ENCODE measurements at places on chromosomes 12 and 14. TPM values are rescaled to one million over a fixed set of nuclear protein-coding genes. Genes with fewer than 3 reads are reported as not detected.

Gene BBS10
- total RNA-seq: 4.1 TPM

Gene AQP6
- total RNA-seq: not detected

Gene SERPINA3
- 2.4 TPM for total RNA-seq

Gene DNAJC22
- 0.11 TPM for total RNA-seq

Gene IL31
- total RNA-seq: 5.3 TPM

Gene DLGAP5
- 2.4 TPM for total RNA-seq

Gene GPR132
- total RNA-seq: 18.4 TPM

Gene KRT75
- total RNA-seq: not detected

Gene SELPLG
- 17.5 TPM for total RNA-seq

Gene NUAK1
- not detected for total RNA-seq

Gene TMCC3
- 0.21 TPM for total RNA-seq

Gene ENDOU
- total RNA-seq: not detected

DNA sequence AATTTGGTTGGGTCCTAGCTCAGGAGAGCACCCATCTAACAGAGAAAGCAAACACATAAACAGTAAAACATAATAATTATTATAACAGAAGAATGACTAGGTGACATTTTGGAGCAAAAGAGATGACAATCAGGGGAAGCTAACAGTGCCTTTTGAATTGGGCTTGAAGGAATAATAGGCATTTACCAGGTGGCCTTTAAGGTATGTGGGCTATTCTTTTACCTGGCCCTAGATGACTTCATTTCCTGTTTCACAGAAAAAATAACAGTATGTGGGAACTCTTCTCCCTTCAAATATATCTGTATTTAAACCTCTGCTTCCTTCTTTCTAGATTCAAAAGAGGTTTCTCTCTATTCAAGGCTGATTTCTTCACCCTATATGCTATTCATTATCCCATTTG lies 3.8 kb downstream of the IRAK4 start:
- no peak for DNase-seq

DNA sequence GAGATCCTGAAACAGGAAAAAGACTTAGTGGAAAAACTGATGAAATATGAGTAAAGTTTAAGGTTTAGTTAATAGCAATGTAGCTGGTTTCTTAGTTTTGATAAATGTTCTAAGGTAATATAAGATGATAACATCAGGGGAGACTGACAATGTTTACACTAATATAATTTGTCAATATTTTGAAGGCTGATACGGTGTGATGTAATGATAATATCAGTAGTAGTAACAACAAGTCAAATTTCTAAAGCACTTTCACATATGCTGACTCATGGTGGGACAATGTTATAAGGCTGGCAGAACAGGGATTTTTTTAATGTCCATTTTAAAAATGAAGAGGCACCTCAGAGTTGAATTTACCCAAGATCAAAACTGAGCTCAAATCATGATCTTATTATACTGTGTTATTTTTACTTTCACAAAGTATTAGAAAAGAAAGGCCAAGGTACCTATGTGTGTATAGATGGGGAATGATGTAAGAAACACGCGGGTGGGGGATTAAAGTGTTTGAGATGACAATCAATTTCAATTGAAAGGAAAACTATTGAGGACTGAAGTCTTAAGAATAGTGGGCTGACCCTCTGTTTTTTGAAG lies 2.4 kb upstream of the FLRT2 start:
- DNase-seq: no peak

DNA sequence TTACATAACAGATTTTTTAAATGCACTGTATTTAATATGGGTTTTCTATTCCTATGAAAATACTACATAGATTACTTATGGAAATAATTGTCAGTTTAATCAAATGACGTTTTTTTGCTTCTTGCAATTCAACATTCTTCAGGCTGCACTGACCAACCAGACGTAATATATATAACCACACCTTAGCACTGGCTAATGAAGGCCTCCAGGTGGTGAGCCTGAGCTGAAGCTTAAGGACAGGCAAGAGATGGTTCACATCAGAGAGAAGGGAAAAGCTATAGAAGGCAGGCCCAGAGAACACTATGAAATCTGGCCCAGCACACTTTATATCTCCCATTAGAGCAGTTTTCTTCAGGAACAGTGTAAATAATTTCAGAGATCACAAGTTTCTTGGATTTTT lies 2.8 kb upstream of the MDGA2 start:
- no peak for DNase-seq

DNA sequence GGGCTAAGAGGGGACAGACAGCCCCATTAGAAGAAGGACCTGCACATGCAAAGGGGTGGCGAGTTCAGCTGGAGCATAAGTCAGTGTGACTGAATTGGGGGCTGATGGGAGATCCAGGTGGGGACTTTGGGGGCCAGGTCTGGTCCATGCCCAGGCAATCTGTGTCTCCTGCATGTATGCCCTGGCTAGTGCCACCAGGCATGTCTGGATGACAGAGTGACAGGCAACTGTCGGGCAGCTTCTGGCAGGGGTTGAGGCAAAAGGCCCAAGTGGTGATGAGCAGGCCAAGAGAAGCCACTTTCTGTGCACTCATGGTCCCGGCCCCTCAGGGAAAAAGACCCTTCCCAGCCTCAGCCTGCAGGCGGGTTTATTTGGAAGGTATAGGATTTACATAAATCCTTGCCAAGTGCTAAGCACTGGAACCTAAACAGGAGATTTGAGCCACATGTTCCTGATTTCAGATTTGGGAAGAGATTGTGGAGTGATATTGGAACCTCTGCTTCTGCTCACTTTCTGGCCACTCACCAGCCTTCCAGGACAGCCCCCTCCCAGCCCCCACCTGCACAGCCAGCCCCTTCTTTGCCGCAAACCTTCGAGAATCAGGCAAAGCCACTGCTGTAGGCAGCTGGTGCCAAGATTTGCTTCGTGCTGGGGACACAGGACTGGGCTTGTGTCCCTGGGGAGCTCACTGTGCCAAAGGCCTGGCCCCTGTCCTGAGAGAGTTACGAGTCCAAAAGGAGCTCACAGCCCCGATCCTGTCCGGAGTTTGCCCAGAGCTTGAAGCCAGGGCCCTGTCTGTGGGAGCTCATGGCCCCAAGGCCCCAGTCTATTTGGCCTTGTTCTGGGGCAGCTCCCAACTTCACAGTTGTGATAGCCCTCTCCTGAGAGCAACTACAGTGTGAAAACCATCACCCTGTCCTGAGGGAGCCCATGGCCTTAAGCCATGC lies 232.5 kb upstream of the RTL1 start:
- DNase-seq: peak; percentile 1

- no peak for DNase-seq
Measured at GRCh38 chr12:117472983-117473382, 111.6 kb upstream of the NOS1 start.

- DNase-seq: no peak
Measured at GRCh38 chr12:38159092-38159551, 157.5 kb upstream of the ALG10B start.

- no peak for DNase-seq
Measured at GRCh38 chr14:62179367-62180018, 417.3 kb downstream of the SNAPC1 start.

DNA sequence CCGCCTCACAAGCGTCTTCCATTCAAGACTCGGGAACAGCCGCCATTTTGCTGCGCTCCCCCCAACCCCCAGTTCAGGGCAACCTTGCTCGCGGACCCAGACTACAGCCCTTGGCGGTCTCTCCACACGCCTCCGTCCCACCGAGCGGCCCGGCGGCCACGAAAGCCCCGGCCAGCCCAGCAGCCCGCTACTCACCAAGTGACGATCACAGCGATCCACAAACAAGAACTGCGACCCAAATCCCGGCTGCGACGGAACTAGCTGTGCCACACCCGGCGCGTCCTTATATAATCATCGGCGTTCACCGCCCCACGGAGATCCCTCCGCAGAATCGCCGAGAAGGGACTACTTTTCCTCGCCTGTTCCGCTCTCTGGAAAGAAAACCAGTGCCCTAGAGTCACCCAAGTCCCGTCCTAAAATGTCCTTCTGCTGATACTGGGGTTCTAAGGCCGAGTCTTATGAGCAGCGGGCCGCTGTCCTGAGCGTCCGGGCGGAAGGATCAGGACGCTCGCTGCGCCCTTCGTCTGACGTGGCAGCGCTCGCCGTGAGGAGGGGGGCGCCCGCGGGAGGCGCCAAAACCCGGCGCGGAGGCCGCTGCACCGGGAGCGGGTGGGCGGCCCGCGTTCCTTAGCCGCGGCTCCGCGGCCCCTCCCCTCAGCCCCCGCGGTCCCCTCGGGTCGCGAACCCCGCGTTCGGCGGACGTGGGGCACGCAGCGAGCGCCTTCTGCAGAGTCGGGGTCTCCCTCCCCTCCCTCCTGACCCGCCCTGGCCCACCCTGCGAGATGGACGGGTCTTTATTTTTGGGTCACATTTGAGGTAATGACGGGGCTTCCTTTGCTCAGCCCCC lies at the start of gene UBC:
UBC (minus strand) TSS at position 259 of the 847 bp plus-strand sequence. CDS start 879 bp downstream, outside the sequence.
- peak; percentile 89 for DNase-seq

DNA sequence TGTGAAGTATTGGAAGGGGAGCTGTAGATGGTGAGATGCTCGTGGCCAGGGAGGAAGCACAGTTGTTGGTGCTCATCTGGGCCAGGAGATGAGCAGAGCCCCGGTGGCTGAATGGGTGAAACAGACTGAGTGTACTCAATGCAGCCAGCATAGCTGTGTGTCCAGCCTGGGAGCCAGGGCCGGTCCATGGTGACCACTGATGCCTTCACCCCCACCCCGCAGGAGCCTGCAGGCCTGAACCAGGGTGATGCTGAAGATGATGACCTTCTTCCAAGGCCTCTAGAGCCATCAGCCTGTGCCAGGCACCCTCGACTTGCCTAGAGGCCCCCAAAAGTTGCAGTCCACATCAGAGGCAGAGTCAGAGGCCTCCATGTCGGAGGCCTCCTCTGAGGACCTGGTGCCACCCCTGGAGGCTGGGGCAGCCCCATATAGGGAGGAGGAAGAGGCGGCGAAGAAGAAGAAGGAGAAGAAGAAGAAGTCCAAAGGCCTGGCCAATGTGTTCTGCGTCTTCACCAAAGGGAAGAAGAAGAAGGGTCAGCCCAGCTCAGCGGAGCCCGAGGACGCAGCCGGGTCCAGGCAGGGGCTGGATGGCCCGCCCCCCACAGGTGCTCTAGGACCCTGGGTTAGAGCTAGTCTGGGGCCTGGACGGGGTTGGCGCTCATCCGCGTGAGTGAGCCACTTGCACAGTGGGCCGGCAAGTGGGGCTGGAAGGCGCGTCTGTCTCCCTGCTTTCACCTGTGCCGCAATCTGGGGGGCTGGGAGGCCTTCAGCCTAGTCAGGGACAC lies 3.0 kb downstream of the TNFAIP2 start:
- DNase-seq: no peak

- no peak for DNase-seq
Measured at GRCh38 chr12:13288501-13288900, 92.0 kb downstream of the EMP1 start.

- no peak for DNase-seq
Measured at GRCh38 chr14:30193845-30194501, 266.3 kb upstream of the PRKD1 start.

- peak; percentile 25 for DNase-seq
Measured at GRCh38 chr12:12837025-12837812, 24.1 kb downstream of the DDX47 start.

DNA sequence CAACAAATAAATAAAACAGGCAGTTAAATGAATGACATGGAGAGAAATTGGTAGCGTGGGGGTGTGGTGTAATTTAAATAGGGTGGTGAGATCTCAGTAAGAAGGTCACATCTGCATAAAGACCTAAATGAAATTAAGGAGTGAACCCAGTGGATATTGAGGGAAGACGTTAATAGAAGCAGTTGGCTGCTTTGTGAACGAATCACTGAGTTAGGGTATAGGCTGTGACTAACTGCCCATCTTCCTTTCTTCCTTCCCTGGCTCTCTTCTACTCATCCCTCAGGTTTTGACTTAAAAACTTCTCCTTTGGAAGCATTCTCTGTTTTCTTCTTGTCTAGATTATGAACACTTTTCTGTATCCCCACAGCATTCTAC lies 64.7 kb downstream of the BTG1 start:
- DNase-seq: no peak

DNA sequence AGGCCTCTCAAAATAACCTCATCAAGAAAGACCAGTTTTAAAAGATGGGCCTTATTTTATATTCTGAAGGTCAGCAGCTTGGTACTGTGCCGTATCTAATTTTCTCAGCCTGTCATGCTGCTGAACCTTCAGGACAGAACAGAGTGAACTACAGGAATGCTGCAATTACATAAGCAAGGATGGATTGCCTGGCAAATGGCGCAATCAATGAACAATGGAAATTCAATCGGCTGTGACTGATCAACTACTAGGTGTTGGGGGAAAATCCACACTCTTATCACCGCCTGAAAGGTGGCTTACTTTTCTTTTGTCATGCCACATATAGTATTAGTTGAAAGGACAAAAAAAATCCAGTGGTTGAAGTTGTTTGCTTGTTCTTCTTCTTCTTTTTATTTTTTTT lies 8.5 kb downstream of the ACSS3 start:
- DNase-seq: no peak

GRCh38 chr14:101006008-101006407 lies 102.5 kb upstream of the RTL1 start:
- no peak for DNase-seq

DNA sequence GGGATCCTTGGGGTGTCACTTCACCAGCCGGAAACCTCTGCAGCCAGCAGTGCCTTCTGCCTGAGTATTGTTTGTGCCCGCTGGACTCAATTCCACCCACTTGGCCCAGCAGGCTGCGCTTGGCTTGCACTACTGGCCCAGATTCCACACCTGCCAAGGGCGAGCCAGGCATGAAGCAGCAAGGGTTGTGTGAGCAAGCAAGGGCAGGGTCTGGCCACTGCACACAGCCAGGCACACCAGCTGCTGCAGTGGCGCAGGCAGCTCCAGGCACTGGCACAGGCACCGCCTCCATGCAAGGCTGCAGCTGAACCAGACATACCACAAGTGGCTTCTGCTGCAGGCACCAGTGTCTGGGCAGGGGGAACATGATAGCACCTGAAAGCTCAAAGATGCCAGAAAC lies 99.5 kb downstream of the NUAK1 start:
- no peak for DNase-seq

DNA sequence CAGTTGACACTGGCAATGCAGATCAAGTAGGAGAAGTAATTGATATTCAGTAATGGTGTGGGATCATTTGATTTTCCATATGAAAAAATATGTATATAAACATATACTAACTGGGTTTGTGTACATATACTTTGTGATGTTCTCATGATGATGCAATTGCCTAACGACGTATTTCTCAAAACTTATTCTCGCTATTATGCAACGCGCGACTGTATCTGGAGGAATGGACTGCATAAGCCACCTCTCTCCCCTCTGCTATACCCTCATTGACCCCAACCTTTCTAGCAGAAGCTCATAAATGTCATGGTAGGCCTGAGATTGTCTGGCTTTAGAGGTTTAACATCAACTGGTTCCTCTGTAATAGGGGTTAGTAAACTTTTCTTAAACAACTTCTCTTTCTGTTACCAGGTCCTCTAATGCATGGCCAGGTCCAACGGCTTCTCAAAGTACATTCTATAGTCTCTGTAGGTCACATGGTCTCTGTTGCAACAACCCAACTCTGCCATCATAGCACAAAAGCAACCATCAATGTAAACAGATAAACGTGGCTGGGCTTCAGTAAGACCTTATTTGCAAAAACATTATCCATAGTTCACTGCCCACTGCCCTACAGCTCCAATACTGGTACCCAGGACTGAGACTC lies 59.3 kb downstream of the FOXN3 start:
- DNase-seq: no peak

GRCh38 chr14:63981569-63981968 lies 128.8 kb downstream of the SYNE2 start:
- DNase-seq: no peak

- DNase-seq: no peak
Measured at GRCh38 chr14:105420101-105420973, 710 bp downstream of the MTA1 start.

- DNase-seq: peak; percentile 67
Measured at GRCh38 chr14:23071244-23071920, 14.1 kb upstream of the CDH24 start.
